ENCODE measurements at places on chromosomes 3 and 15.

GRCh38 chr3:35921718-35922117 is 282.4 kb downstream of the ARPP21 start:
- no peak for DNase-seq

DNA sequence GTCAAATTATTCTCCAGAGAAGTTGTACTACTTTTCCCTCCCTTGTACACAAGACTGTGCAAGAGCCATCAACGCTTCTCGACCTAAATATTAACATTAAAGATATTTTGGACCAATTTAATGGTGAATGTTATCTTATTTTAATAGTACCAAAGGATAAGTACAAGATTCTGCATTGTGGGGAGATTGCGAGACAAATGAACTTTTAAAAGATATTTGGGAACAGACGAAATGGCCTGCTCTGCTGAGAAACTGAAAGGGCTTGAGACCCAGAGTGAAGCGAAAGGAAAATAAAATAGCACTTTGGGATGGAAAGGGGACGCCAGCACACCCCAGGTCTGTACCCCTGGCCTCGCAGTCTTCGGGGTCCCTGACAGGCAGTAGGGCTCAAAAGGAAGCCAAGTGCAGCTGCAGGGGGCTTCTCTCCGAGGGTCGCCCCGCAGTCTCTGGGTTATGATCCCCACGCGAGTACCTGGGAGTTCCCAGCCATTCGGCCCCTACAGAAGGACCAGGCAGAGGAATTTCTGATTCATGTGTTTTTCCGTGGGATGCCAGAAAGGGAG is 97.6 kb upstream of the VGLL3 start:
- DNase-seq = no peak

DNA sequence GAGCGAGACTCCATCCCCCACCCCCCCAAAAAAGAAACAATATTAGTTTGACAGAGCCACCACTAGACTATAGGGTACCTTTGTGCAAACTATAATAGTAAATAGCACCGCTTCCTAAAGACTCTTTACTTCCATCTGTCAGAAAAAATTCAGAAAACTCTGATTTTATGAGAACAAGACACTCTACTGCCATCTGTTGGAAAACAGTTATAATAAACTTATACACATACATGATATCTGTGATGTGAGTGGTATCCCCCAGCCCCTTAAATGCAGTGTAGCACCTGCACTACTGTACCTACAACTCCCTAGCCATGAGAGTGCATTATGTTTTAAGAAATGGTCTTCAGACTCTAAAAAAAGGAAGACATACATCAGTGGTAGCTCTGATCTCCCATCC is 47.1 kb upstream of the CTDSPL start:
- DNase-seq = no peak

- no peak for DNase-seq
Measured at GRCh38 chr15:40452296-40453090, 11.7 kb downstream of the BAHD1 start.

DNA sequence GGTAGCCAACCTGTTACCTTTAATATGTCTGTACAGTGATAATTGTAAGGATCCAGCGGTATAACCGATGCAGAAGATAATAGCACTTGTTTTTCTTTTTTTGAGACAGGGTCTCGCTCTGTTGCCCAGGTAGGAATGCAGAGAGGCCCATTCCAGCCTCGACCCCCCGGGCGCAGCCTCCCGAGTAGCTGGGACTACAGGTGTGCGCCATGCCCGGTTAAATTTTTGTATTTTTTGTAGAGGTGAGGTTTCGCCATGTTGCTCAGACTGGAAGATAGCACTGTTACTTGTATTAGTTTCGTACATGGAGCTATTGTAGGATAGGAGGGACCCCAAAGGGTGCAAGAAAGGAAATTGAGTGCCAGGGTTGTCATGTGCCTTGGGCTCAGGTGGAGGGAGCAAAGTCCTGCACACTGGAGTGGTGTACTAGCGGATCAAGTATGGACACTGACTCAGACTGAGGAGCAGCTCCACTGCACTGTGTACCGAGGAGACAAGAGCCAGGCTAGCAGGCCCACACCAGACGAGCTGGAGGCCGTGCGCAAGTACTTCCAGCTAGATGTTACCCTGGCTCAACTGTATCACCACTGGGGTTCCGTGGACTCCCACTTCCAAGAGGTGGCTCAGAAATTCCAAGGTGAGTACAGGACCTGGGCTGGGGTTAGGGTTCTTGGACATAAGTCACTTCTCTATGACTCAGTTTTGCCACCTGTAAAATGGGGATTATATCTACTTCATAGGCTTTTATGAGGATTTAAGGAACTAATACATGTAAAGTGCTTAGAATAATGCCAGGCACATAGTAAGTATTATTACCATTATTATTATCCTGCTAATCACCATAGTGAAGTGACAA is 1.0 kb downstream of the OGG1 start:
- DNase-seq = no peak

DNA sequence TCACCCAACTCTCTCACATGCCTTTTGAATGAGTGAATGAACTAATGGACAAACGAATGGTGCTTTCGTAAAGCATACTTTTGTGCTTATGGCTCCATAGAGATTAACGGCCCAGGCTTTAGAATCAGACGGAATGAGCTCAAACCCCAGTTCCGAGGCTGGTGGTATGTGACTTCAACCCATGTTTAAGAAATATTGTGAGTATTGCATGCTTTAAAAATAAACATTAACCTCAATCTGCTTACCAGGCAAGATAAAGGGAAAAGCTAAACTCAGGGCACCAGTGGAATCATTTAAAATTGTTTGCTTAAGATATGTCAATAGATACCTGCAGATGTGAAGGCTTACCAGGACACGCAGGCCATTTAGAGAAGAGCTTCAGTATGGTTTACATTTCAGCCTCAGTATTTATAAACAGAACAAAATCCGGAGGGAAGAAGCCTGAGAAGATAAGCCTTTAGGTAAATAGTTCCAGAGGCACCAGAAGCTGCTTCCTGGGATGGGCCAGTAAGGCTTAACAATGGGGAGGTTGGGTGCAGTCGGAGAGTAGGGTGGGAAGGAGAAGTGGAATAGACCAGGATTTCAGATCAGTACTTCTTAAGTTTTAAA is 186.4 kb downstream of the ADAMTS9 start:
- no peak for DNase-seq

- DNase-seq = no peak
Measured at GRCh38 chr3:140628606-140629005, 49.3 kb upstream of the TRIM42 start.

GRCh38 chr3:54949491-54950044 is 21.7 kb upstream of the LRTM1 start:
- no peak for DNase-seq

GRCh38 chr3:180320631-180321030 is 281.3 kb upstream of the TTC14 start:
- no peak for DNase-seq

GRCh38 chr3:81463781-81464180 is 297.7 kb downstream of the GBE1 start:
- DNase-seq = no peak

DNA sequence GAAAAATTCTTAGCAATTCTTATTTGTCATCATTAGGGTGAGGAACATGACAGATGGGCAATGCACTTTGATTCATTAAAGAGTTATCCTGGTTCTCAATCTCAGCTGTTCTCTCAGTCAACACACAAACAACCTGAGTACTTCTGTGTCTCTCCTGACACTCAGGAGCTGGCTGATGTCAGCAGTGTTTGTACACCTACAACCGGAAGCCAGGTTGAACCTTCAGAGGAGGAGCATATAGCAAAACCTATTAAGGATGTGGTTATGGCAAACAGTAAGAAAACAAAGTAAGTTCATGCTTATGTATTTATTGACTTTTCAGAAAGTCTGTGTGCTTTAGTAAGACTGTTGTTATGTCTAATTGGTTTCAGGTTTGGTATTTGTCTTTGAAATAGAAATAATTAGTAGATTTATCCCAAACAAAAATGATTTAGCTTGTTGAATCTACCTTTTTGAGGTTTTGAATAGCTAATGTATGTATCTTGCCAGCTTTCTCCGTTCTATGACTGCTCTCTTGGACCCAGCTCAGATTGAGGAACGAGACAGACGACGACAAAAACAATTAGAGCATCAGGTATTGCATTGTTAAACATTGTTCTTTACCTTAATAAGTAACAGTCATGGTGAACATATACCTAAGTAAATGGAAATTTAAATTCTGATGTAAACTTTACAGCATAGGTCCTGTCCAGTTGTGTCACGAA is 36.6 kb downstream of the CCDC66 start:
- DNase-seq = no peak

DNA sequence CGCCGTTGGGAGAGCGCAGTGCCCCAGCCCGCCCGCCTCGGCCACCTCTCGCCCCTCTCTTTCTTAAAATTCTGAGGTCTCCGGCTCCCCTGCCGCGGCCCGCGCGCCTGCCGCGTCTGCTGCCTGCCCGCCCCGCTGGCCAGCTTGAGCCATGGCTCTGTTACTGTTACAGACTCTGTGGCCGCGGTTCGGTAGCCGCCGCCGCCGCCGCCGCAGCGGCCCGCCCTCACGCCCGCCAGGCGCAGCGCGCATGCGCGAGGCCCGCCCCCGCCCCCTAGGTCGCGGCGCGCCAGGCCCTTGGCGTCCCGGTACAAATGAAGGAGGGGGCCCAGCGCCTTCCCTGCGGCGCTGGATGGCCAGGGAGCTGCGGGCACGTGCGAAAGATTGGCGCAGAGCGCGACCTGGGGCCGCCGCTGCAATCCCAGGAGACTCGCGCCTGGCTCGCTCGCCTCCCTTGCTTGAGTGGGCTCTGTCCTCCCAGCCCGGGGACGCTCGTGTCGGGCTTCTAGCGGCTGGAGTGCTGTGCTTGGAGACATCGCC is at the start of gene ONECUT1:
TSS of gene ONECUT1 (minus strand) at position 168 of the 540 bp plus-strand sequence. CDS start 452 bp downstream, outside the sequence.
- no peak for DNase-seq

- no peak for DNase-seq
Measured at GRCh38 chr3:14457999-14458398, 55.6 kb downstream of the SLC6A6 start.

- DNase-seq = no peak
Measured at GRCh38 chr3:9744162-9744561, 5.6 kb upstream of the OGG1 start.

GRCh38 chr15:28080386-28080785 is 18.7 kb downstream of the OCA2 start:
- no peak for DNase-seq

DNA sequence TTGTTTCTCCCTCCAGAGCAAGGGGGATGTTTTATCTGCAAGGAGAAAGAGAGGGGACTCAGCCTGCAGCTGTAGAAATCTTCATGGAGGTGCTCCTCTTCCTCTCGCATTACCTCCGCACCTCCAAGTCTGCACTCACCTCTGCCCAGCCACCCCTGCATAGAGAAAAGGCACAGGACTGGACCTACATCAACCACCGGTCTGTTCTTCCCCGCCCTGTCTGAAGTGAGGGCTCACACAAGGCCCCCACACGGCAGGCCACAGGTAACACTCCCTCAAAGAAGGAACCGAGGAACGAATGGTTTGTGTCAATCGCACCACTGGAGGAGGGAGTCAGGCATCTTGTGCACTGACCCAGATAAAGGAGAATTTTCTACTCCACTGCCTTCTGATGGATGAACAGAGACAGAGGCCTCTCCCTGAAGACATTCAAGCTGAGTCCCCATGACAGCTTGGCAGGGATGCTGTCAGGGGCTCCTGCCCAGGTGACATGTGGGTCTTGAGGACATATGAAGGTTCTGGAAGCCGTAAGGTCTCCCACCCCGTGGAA is 260.3 kb downstream of the XXYLT1 start:
- no peak for DNase-seq

DNA sequence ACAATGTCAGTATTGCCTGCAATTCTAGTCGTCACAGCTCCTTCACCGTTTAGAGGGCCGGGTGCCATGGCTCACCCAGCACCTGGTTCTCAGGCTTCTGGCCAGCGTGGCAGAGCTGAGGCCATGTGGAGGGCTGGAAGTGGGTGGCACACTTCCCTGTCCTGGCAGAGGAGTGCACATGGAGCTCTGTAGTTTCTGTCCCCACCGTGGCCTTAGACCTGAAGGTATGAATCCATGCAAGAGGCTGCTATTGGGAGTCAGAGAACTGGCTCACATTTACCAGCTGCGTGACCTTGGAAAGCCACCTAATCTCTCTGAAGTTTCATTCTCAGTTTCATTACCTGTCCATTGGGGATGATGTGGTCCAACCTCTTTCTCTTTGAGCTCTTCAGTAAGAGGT is 22.2 kb downstream of the EPHB1 start:
- peak; percentile 70 for DNase-seq

DNA sequence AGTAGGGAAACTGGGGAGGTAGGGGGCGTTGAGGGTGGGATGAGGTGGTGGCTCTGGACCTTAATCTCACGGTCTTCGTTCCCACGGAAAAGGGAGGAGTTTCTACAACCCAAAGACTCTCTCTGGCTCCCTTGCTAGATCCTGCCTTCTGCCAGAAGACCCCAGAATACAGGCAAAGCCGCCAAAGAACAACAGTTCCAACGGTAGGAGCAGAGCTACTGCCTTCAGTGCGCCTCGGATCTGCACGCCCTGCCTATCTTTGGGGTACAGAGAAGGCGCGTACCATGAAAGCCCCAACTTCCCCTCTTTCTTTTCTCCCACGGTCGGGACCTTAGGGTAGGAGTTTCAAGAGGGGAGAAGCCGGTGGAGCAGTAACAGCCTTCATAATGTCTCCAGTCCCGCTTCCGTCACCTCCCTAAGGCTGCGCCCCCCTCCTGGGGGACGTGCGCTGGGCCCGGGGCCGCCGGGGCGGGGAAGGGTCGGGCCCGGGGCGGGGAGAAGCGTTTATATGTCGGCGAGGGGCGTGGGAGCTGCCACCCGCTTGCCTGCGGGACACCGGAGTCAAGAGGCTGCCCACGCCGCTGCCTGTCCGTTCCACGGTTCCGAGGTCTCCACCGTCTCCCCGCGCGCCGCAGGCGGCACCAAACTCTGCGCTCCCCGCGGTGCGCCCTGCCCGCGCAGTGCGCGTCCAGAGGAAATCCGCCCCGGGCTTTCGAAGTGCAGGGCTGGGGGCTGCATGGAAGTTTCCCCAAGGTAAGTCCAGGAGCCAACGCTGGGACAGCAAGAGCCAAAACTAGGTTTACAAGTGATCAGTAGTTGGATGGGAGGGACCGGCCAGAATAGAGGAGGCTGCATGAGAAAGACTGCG is at the start of gene COL6A6:
TSS of gene COL6A6 (plus strand) at position 533 of the 868 bp plus-strand sequence. CDS start 43,188 bp downstream, outside the sequence.
- no peak for DNase-seq

DNA sequence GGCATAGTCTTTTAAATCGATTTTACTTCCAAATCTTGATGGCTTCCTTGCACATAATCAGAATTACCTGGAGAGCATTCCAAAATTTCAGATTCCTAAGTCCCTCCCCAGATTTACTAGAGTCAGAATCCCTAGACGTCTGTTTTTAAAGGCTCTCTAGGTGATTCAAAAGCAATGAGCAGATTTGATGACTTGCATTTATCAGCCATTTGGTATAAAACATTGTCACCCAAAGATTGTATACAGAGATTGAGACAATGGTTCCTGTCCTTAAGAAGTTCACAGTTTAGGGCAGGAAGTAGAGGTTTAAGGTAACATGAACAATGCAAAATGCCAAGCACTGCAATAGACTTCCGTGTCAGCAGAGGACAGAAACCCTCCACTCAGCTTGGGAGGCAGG is 2.6 kb upstream of the PYGO1 start:
- no peak for DNase-seq
